ENCODE measurements at places on chromosomes 2 and 18. TPM values are rescaled to one million over a fixed set of nuclear protein-coding genes. Genes with fewer than 3 reads are reported as not detected.

DNA sequence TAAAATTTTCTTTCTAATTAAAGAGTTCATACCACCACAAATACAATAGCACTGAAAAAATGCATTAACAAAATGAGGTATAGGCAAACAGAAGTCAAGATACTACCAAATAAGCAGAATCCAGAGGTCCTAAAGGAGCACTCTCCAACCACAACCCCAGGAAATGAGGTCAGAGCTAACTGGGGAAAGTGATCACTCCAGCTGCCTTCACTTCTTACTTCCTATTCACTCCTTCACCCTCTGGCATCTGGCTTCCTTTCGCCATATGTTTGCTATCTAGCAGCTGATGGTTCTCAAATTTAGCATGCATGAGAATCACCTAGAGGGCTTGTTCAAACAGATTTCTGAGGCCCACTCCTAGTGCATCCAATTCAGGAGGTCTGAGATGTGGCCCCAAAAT lies 212.6 kb upstream of the ACVR2A start:
- DNase-seq = no peak

GRCh38 chr2:31957354-31958139 lies 53.3 kb downstream of the MEMO1 start:
- no peak for DNase-seq

DNA sequence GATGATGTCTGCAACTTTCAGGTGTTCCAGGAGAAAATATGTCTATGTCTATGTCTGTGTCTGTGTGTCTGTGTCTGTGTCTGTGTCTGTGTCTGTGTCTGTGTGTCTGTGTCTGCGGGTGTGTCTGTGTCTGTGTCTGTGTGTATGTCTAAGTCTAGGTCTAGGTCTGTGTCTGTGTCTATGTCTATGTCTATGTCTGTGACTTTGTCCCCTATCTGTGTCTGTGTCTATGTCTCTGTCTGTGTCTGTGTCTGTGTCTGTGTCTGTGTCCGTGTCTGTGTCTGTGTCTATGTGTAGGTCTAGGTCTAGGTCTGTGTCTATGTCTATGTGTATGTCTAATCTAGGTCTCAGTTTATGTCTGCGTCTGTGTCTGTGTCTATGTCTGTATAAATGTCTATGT lies 10.5 kb downstream of the IL1R2 start:
- no peak for DNase-seq

- DNase-seq = no peak
Observed at GRCh38 chr18:57850063-57850462, 46.9 kb upstream of the ATP8B1 start.

DNA sequence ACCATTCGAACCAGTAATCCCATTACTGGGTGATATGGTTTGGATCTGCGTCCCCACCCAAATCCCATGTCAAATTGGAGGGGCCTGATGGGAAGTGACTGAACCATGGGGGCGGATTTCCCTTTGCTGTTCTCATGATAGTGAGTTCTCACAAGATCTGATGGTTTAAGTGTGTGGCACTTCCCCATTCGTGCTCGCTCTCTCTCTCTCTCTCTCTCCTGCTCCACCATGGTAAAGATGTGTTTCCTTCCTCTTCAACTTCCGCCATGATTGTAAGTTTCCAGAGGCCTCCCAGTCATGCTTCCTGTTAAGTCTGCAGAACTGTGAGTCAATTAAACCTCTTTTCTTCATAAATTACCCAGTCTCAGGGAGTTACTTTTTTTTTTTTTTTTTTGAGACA lies 62.6 kb downstream of the NBAS start:
- DNase-seq = no peak

DNA sequence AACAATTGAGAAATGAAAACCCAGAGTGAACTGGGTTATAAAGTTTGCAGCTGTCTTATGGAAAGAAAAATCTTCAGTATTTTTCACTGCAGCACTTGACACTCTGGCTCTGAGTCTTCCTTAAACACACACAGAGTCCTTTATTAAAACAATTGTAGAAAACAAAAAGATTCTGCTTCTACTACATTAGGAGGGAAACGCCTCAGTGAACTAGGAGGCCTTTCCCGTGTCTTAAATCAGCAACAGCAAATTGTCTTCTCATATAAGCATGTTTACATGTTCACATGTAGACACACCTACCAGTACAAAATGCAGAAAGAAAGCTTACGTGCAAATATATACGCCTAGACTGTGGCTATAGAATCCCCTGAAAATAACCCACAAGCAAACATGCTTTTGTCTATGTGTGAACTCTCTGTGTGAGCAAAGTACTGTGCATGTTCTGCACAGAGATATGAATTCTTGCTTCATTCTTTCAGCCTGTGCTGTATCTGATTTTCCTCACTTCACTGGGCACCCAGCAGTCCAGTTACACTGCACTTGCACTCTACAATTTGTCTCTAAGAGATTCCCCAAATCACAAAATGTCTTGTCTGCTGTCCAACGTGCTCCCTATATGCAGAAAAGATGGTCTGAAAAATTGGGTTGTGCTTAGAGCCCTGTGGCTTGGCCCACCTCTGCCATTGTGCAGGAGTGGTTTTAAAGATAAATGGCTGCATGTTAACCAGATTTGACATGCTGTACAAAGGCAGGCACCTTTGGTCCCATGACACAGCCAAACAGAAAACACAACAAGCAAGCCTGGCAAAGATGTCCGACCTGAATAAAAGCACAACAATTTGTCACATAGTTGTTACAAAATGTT lies 24.5 kb downstream of the ZEB2 start:
- DNase-seq = peak; percentile 19

- no peak for DNase-seq
Observed at GRCh38 chr18:25817546-25818237, 272.7 kb downstream of the SS18 start.

DNA sequence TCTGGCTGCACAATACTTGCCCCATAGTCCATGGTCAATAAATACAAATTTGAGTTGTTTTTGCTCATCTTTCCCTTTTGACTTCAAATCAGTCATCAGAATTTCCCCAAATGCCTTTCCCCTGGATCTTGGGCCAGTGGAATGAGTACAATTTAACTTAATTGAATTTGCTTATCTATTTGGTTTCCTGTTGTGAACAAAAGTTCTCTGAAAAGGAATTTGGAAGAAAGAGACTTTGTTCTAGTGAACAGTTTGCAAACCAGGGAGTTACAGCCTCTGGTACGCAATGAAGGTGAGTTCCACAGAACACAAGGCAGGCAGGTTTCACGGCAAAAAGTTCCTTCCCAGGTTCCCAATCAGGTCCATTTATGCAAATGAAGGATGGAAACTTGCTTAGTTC lies 1.2 kb upstream of the UGT1A1 start:
- DNase-seq = peak; percentile 59

GRCh38 chr2:217382794-217383193 lies 522.9 kb upstream of the TNP1 start:
- DNase-seq = no peak

GRCh38 chr2:158321264-158321663 lies 135.3 kb downstream of the CCDC148 start:
- peak; percentile 52 for DNase-seq

DNA sequence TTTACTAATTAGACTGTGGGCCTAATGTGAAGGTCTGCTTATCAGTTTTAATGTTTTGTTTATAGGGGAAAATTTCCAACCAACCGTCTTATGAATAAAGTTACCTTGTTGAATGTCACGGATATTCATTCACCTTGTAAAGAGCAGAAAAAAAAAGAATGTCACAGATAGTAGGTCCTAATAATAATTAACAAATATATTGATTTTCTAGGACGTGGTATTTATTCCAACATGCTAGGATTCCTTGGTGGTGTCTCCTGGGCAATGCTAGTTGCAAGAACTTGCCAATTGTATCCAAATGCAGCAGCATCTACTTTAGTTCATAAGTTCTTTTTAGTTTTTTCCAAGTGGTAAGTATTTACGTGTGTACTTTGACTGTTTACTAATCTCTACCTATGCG lies 23.4 kb downstream of the PAPOLG start:
- no peak for DNase-seq

EFR3B gene
- total RNA-seq = 1.1 TPM

INHBB gene
- not detected for total RNA-seq

PLCL1 gene
- total RNA-seq = 12.4 TPM

NOTO gene
- not detected for total RNA-seq

Measured in fibroblast of the aortic adventitia (primary cell).